ENCODE measurements at places on chromosomes 11 and 22. TPM values are rescaled to one million over a fixed set of nuclear protein-coding genes. Genes with fewer than 3 reads are reported as not detected.

- DNase-seq, result no peak
Observed at GRCh38 chr11:96102664-96103078, 178.8 kb upstream of the MTMR2 start.

DNA sequence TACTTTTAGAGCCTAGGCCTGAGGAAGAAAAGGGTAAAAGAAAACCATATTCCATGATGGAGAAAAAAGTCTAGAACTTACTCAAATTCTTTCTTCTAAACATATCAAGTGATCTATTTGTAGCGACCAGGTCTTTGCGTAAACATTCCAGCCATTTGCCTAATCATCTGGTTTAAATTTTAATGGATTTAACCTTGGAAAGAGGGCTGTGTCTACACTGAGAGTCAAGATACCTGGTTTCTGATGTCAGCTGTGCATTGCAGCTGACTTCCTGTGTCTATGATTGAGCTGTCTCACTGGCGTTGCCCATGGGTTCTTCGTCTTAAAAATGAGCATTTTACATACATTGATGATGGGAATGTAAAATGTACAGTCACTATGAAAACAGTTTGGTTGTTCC, 10.0 kb upstream of the TMEM123 start:
- no peak for DNase-seq

DNA sequence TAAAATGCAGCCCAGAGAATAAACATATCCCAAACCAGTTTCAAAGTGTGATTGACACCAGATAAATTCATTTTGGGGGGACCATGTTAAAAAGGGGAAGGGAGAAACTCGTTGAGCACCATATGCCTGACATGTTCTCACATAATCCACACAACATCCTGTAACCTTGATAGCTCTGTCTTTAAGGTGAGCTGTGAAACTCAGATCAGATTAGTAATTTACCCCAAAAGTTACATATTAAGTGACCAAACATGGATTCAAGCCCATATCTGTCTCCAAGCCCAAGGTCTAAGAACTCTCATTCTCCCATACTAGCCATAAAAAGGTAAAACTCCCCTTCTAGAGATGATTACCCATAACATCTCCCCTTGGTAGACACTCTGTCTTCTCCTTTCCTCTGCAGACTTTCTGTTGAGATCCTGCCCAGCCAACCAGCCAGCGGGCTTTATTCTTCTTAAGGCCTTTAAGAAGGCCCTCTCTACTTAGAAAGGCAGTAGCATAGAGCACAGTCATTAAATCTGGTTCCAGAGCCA, 150.7 kb downstream of the CCDC34 start:
- no peak for DNase-seq

DNA sequence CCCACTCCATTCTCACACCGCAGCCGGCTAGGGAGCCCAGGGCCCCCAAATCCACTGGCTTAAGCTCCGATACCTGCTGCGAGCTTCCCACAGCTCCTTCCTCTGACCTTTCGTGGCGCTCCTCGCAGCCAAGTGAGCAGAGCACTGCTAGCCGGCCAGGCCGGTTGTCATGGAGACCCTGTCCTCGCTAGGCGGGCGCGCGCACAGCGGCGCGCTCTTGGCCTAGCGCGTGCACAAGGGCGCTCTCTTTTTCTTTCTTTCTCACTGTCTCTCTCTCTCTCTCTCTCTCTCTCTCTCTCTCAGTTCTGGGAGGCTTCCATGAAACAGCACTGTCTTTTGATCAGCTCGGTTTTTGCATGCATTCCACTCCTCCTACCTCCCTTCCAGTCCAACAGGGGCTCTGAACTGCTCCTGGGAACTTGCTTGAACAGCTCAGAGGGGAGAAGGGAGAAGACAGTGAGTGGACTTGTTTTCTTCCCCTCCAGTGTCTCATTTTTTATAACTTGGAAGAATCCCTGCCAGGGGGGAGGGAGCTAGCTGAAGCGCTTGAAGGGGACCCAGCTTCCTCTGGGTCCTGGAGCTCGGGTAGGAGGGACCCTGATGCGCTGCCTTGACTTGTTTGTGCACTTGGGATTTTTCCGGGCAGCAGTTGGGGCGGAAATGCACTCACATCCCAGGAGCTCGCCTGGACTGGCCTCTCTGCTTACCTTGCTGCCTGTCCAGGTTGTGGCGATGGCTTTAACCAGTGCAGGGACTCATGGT, 100.3 kb upstream of the AKIP1 start:
- peak; percentile 82 for DNase-seq

DNA sequence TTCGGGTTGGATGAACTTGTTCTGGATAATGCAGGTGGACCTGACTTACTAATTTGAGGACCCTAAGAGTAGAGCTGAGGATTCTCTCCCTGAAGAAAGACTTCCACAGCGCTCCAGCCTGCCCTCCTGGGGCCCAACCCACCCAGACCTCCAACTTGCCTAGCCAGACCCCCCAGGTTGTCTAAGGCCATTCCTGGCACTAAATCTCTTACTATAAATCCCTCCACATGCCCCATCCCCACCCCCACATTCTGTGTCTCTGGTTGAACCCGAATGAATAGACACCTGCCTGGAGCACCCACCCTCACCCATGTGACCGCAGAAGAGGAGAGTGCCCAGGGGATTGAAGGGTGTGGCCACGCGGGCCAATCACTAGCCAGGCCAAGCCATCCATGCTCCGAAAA, 1480.0 kb downstream of the TBC1D22A start:
- peak; percentile 10 for DNase-seq

GRCh38 chr11:74603845-74604244, 11.5 kb downstream of the POLD3 start:
- no peak for DNase-seq

The BRSK2 gene
- total RNA-seq, result 24.2 TPM

All from H9 (cell line).